ENCODE measurements at places on chromosomes 3 and 15. TPM values are rescaled to one million over a fixed set of nuclear protein-coding genes. Genes with fewer than 3 reads are reported as not detected.
A peak's percentile ranks its signal among the peaks of the same experiment; 100 is the strongest.

DNA sequence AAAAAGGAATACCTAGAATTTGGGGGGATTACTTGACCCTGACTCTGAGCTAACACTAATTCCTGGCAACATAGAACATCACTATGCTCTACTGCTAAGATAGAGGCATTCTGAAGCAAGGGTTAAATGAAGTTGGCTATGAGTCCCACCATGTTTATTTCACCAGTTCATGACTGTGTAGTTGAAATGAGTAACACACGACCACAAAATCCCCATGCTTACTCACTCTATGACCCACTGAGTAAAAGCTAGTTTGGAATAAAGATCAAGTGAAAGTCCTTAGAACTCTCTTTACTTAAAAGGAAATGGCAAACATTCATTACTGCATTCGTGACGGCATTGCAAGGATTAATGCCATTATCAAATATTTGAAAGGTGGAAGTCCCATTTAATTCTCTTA lies 47.4 kb downstream of the MRPL46 start:
- peak; percentile 48 for DNase-seq

- DNase-seq = no peak
Measured at GRCh38 chr15:60850903-60851302, 372.0 kb upstream of the ICE2 start.

GRCh38 chr3:7917443-7918151 lies 584.0 kb upstream of the LMCD1 start:
- DNase-seq = no peak

DNA sequence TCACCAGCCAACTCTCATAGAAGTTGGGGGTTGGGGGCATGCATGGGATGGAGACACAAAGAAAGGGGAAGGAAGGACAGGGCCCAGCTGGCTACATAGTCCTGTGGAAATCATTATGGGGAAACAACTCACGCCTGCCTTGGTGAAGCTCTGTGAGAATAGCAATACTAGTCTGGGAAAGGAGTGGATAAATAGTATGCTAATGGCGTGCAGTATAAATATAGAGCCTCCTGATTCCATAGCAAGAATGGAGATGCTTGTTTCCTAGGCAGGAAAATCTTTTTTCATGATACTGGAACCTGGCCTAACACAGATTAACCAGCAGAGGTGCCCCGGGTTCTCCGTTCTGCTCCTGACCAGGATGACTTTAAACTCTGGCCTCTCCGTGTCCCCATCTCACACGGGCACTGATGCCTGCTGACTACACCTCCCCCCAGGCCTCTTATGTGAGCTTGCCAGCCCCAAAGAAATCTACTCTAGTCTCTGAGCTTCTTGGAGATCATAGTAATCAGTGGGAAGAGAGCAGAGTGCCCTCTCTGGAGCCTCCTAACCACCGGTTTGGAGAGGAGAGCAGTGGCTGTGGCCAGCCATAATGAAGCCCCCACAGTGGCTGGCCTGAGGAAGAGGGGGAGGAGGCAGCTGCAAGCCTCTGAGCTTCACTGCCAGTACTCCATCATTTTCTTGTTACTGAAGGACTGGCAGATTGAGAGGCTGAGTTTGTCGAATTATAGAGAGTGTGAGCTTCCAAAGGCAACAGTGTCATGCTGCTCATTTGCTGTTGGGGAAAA lies 355.0 kb upstream of the SEMA6D start:
- DNase-seq = no peak

Gene CCDC39
- not detected for total RNA-seq

Gene GABRG3
- total RNA-seq = not detected

Data from M059J (cell line).